ENCODE measurements at places on chromosomes 5 and 9. TPM values are rescaled to one million over a fixed set of nuclear protein-coding genes. Genes with fewer than 3 reads are reported as not detected.

The CDH9 gene
- not detected for total RNA-seq

The LCN15 gene
- not detected for total RNA-seq

The SLC1A1 gene
- total RNA-seq: 0.23 TPM

The APBA1 gene
- total RNA-seq: 0.74 TPM

The TMEM174 gene
- not detected for total RNA-seq

The KCNV2 gene
- not detected for total RNA-seq

The TARS1 gene
- 380 TPM for total RNA-seq

The DOCK8 gene
- 213 TPM for total RNA-seq

The MZB1 gene
- total RNA-seq: 19.7 TPM

The SH3TC2 gene
- 0.24 TPM for total RNA-seq

The ACTBL2 gene
- not detected for total RNA-seq

The UBAC1 gene
- total RNA-seq: 35.6 TPM
